ENCODE measurements at places on chromosomes 3 and 15.

DNA sequence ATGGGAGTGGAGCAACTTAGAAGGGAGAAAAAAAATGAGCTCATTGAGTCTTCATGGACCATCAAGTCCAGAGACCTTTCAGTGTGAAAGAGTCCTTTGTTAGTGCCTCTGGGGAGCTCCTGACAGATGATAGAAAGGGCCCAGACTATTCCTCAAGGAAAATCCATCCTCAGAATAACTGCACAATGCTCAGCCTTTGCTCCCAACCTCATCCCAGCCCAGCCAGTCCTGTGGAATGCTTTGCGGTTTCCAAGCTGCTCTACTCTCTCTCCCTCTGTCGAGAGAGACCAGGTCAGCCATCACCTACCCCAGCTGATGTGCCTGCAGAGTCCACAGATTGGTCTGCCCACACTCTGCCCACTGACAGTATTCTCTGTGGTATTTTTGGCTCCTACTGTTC is 406.2 kb downstream of the MFSD1 start:
- DNase-seq, result no peak

DNA sequence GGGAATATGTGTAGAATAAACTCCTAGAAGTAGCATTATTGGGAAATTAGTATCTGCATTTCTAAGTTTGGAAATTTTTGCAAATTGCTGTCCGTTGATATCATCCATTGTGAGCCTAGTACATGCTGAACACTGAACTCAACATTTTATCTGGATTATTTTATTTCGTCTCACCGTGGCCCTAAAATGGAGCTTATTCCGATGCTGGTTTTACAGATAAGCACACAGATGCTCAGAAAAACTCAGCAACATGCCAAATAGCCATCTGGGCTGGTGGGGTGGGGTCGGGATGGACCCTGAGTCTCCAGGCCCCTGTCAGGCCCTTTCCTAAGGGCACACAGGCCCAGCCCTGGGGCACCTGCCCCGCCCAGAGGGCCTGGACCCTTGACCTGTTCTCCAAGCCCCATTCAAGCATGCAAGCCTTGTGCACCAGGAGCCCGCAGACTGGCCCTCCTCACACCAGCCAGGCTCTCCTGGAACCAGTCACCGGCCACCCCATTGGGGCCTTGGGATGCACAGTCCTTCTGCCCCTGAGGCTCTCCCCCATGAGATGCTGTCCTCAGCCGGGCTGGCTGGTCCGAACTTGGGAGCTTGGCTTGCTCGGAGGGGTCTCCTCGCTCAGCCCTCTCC is 20.7 kb upstream of the KLF13 start:
- DNase-seq, result no peak

- DNase-seq, result no peak
Measured at GRCh38 chr15:66783725-66784124, 81.7 kb downstream of the SMAD6 start.

GRCh38 chr3:65851827-65852226 is 186.9 kb downstream of the MAGI1 start:
- DNase-seq, result no peak

DNA sequence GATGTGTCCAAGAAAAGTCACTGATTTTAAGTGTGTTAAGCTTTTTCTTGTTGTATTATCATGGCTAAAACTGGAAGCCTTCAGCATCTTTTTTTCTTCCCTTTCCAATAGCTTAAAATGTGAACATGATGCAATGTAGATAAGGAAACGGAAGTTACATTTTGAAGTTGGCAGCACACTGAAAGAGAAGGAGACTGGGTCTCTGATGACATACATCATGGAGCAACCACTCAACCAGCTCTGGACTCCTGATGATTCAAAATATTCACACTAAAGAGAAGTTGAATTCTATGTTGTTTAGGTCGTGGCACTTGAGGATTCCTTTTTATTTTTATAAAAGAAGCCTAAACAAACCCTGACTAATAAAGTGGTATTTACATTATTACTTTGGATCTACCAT is 488.3 kb upstream of the ALCAM start:
- no peak for DNase-seq

GRCh38 chr15:35505141-35505540 is 40.8 kb downstream of the DPH6 start:
- DNase-seq, result no peak

GRCh38 chr3:123072564-123072963 is 5.7 kb downstream of the PDIA5 start:
- DNase-seq, result no peak
